ENCODE measurements at places on chromosomes 1 and 21. TPM values are rescaled to one million over a fixed set of nuclear protein-coding genes. Genes with fewer than 3 reads are reported as not detected.
A peak's percentile ranks its signal among the peaks of the same experiment; 100 is the strongest.

GRCh38 chr1:29258189-29258975, 22.1 kb downstream of the PTPRU start:
- no peak for DNase-seq

GRCh38 chr1:32464191-32464715, 619 bp upstream of the ZBTB8B start:
- DNase-seq: no peak

GRCh38 chr1:110582378-110582777, 23.8 kb downstream of the KCNA2 start:
- DNase-seq: peak; percentile 42

DNA sequence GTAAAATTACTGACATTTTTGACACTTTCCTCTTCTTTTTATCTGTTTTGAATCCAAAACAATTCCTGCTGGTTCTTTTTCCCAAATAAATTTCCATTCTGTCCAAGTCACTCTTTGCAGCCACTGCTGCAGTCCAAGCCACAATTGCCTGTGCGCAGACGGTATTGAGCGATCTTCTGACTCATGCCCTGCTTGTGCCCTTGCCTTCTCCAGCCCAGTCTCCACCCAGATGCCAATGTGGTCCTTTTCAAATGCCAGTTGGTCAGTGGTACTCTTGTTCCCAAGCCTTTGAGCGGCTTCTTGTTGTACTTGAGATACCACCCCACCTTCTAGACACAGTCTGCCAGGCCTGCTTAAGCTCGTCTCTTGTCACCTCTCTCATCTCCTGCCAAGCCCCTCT, 78.9 kb downstream of the CAMTA1 start:
- DNase-seq: no peak

- DNase-seq: no peak
These were observed at the start of gene LRRC7 for GRCh38 chr1:69567652-69568420. Gene LRRC7, plus strand, starts transcription at chr1:69567922. Its CDS starts 718 bp downstream, at chr1:69568640.

GRCh38 chr1:116325922-116326321, 47.1 kb upstream of the ATP1A1 start:
- no peak for DNase-seq

- DNase-seq: no peak
These were observed 28.9 kb downstream of the CA6 start for GRCh38 chr1:8974551-8974950.

DNA sequence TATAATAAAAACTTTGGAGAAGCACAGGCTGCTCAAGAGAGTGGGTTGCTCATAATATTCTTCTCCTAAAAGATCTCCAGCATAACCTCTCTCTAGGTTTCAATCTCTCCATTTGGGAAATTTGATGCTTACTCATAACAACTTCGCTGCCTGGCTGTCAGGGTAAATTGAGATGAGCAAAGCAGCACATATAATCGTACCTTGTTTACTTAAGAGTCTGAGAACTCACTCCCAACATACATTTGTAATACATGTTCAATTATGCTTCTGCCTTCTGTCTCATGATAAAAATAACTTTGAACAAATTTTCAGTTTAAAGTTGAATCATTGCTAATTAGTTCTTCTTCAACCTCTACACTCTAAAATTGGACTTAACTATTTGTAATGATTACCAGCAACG, 68.9 kb downstream of the DUSP10 start:
- DNase-seq: no peak

DNA sequence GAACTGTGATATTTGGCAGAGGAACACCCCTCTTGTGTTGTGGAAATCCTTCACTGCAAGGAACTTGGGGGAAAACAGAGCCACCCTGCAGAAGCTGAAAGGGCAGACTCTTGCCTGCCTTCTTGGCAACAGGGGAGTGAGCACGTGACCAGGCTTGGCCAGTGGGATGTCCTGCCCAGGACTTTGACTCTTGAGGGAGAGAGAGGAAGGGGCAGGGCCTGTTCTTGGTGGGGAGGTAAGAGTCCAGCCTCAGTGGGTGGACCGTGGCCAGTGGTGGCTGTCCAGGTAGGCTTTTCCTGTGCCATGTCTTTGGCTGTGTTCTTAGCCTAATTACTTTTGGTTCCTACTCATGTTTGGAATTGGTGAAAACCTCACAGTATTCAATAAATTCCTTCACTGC, 8.6 kb upstream of the AK2 start:
- DNase-seq: no peak

- no peak for DNase-seq
These were observed 50.5 kb downstream of the ACTN2 start for GRCh38 chr1:236736761-236737160.

DNA sequence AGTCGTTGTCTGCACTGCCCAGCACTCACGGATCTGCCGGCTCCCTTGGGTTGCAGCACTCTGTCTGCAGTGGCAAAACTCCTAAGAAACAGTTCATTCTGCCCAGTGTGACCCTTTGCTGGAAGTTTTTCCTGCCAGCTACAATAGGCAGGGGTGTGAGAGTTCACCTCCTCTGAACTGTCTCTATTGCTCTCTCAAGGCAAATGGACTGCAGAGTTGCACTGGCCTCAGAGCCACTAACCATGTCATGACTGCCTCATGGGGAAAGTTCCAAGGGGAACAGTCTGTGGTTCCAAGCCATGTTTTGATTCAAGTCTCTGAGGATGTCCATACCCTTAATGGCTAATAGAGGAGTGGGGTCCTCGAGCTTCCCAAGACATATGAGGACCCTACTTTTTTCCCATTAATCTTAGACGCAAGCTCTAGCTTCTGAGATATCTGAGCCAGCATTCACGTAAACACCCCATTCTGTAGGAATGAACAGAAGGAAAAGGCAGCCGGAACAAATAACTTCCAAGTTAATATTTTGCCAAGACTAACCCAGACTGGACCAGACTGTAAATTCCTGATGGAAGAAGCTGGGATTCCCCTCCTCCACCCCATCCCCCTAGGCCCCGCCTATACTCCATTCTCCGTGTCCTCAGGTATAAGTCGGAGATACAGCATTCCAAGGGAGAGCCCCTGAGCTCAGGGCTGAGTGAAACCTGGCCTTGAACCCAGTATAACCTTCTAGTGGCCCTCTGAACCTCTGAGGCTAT, 93.8 kb upstream of the AKT3 start:
- no peak for DNase-seq

- DNase-seq: no peak
These were observed 31.1 kb downstream of the TMCO4 start for GRCh38 chr1:19768353-19769210.

GRCh38 chr1:158457246-158457645, 4.4 kb upstream of the OR10K1 start:
- DNase-seq: no peak

- no peak for DNase-seq
These were observed 268.2 kb upstream of the SGIP1 start for GRCh38 chr1:66265796-66266195.

GRCh38 chr1:36534711-36535412, 52.1 kb upstream of the CSF3R start:
- DNase-seq: no peak

GRCh38 chr1:117812869-117813511, 116.4 kb downstream of the GDAP2 start:
- DNase-seq: no peak

DNA sequence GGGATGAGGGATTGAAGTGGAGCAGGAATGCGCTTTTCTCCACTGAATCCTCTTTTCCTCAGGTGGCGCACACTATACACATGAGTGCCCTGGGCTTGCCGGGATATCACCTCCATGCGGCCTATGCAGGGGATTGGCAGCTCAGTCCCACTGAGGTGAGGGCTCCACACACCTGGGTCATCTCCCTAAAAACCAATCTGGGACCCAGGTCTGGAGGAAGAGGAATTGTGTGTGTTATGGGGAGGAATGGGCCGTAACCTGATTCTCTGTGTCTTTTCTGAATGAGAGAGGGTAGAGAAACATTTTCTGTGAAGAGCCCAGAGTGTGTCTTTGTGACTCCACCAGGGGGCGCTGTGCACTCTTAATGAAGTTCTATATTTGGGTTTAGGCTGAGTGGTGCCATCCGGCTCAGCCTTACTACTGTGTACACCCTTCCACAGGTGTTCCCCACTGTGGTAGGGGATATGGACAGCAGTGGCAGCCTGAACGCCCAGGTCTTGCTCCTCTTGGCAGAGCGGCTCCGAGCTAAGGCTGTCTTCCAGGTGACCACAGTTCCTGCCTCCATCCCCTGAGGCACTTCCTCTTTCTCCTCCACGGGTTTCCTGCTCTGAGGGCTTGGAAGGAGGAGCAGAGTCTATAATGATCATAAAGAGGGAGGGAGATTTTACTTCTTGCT, 1.5 kb downstream of the TOMM40L start:
- peak; percentile 80 for DNase-seq

DNA sequence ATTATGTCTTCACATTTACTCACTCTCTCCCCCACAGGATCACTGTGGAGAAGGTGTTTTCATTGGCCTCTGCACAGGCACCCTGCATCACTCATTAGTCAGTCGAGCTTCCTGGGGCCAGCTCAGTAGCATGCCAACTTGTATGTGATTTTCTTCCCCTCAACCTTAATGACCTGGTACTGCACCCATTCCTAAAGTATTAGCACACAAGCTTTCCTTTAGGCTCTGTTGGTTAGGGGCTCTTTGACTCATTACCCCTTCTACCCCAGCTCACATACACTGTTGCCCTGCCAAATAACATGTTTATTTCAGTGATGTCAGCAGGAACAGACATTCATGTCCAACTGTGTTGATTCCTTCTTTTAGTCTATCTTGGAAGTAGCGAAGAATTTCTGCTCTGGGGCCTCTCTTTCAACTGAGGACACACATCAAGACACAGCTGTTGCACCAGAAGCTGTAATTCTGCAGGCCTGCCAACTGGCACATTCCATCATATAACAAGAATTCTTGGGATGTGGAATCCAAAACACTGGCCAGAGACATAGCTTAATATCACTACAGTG, 603.5 kb upstream of the ADAMTS5 start:
- no peak for DNase-seq

DNA sequence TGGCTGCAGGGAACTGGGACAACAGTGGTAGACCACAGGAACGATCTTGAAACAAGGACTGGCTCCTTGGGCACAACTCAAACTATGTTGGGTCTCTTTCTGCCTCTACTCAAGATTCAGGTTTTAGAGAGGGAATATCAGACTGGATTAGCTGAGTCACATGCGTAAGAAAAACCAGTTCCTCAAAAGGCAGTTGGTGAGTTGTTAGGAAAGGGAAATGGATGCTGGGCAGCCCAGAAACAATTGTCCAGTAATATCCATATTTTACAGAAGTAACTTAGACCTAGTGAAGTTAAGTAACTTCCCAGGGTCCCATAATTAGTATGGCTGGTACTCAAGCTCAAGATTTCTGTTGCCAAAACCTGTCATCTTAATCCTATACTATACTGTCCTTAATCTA, 27.0 kb upstream of the TMEM39B start:
- DNase-seq: peak; percentile 6

- DNase-seq: no peak
These were observed 19.6 kb upstream of the CLCA4 start for GRCh38 chr1:86527306-86527705.

- DNase-seq: no peak
These were observed 647 bp downstream of the SDHB start for GRCh38 chr1:17053086-17053684.

GRCh38 chr1:112878321-112878720, 77.7 kb downstream of the SLC16A1 start:
- DNase-seq: no peak

DNA sequence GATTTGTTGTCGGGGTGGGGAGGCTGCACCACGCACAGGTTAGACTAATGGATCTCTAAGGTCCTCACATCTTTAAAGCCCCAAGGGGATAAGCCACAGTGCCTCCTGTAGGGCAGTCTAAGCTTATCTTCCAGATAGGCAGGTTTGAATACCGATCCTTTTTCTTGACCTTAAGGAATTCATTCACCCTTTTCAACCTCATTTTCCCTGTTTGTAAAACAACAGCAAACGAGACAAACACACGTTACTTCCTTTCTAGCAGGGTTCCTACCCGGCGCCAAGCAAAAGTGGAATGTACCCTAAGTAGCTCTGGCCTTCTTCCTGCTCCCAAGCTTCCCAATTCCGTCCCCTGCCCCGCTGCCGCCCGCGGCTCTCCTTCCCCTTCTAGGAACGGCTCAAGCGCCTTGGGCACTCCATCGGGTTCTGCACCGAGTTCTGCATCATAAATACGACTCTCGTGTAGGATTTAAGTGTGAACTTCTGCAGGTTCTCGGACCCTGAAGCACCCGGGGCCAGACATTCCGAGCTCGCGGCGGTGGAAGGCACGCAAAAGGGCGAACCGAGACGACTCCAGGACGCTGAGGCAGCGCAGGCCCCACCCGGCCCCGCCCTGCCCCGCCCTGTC, 548 bp upstream of the CDC20 start:
- DNase-seq: no peak

- no peak for DNase-seq
These were observed 6.1 kb downstream of the SORT1 start for GRCh38 chr1:109391626-109392025.

DNA sequence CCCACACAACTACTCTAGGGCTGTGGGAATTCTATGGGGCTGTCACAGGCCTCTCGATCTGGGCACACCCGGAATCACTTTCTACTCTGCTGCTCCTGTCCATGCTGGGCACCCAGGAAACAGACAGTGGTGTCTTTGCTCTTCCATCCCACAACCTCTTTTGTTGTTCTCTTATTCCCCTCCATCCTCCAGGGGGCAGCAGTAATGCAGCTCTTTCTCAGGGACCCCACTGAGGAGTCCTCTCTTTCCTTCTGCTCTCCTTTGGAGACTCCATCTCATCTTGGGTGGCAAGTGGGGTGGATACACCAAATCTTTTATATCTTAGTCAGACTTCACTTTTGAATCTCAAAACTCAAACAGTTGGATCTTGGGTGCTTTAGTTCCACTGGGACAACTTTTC, 206.3 kb downstream of the HS2ST1 start:
- DNase-seq: no peak

- DNase-seq: no peak
These were observed 91.9 kb upstream of the COG2 start for GRCh38 chr1:230550428-230550827.

- DNase-seq: no peak
These were observed 296.8 kb downstream of the TPR start for GRCh38 chr1:186078245-186078644.

DNA sequence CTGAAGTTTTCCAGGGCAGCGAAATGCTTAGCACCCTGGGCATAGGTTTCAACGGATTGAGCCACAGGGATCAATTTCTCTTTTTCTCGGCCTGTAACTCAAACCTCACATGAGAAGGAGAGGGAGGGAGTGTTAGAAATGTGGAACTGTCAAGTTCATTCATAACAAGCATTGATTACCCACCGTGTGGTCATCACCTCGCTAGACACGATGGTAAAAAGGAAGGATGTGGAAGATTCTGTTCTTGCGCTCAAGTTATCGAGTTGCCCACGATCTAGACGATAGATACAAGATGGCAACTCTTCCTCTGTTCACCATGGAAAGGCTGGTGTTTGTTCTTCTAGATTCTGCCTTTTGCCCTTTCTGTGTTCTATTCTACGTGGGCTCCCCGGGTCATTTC, 4.0 kb upstream of the RCAN3 start:
- no peak for DNase-seq

Gene STYXL2
- not detected for total RNA-seq

Gene GJA9
- total RNA-seq: not detected

Gene SLC45A1
- 0.67 TPM for total RNA-seq

Gene OR6K3
- total RNA-seq: not detected

Gene FMO1
- total RNA-seq: 1.8 TPM

Gene FAM72A
- total RNA-seq: 4.3 TPM

Gene NPHS2
- total RNA-seq: 0.31 TPM

Gene LRRC3
- total RNA-seq: 8.7 TPM

Gene SPATC1L
- 24.7 TPM for total RNA-seq

Gene KLF17
- total RNA-seq: not detected

Gene IGSF3
- total RNA-seq: 48.4 TPM
